SJSA1 (cell line): ENCODE measurements at places on chromosomes 5 and 9. TPM values are rescaled to one million over a fixed set of nuclear protein-coding genes. Genes with fewer than 3 reads are reported as not detected.
A peak's percentile ranks its signal among the peaks of the same experiment; 100 is the strongest.

DNA sequence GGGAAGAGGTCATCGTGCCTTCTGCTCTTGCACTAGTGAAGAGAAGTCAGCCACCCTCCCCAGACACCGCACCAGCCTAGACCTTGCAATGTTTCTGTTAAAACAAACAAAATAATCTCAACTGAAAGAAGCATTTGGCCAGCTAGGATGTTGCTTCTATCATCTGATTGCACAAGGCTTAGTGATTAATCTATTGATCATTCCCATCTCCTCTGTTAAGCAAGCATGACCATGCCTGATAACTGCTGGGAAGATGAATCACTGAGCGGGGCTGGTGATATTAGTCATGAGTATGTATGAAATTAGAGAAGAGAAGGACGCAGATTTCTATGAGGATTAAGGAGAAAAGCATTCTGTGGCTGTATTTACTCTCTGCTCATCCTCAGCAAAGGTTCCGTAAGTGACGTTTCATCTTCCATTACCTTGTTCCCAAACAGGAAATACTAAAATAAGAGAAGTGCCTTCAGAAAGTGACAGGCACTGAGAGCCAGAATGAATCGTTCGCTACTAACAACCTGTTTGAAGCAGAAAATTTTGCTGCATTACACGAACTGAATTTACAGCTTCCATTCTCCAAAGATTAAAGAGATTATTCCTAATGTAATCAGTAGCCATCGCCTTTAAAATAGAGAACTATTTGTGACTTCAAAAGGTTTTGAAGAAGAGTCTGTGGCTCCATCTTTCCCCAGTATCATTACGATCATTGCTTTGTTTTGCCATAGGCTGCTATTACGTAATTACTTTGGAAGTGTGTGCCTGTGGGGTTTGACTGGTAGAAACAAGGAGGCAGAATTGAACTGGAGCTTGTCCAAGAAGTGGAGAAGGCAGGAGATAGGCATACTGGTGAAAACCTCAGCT is 219.1 kb downstream of the MED10 start:
- no peak overlapping the region for H3K4me3 ChIP-seq
- H3K36me3 ChIP-seq: no peaks in the 10 kb centered on the region
- DNase-seq: peak; percentile 9

- H3K27ac ChIP-seq: no peak overlapping the region
- peak overlapping the region; percentile 98 for H3K4me3 ChIP-seq
- H3K27me3 ChIP-seq: no peaks in the 10 kb centered on the region
- peaks cover 49% of the 10 kb centered on the region for H3K36me3 ChIP-seq
- H3K4me1 ChIP-seq: peaks cover 50% of the 10 kb centered on the region
Observed at GRCh38 chr9:127567035-127567729, 44.9 kb upstream of the STXBP1 start.

Gene FOXD4L5
- not detected in 2 replicates for total RNA-seq

Gene TPPP
- not detected in 2 replicates for total RNA-seq

Gene FAM170A
- total RNA-seq: not detected in 2 replicates
